Stimulated activated CD4-positive, alpha-beta T cell treated with anti-CD3 and anti-CD28 coated beads, Interleukin-1b, Interleukin-23, amount 100 ng/mL, for 1 hour (primary cell): ENCODE measurements at places on chromosomes 11 and 22.

- no peak for DNase-seq
These were observed 40.6 kb upstream of the SLC37A2 start for GRCh38 chr11:125022551-125022950.

DNA sequence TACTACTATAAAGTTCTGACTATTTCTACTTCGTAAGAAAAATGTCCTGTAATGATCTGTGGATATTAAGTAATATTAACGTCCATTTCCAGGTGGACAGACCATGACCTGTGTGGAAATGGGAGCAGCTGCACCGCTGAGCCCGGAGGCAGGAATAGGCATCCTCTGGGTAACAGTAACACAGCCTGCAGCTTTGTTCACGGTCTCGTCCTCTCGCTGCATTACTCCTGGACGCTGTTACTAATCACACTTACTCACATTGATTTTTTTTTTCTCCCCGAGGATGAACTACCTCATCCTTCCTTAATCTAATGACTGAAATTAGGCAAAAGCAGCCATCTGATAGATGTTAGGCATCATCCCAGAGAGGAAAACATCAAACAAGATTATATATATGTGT lies 345.7 kb upstream of the NARS2 start:
- DNase-seq, result no peak

DNA sequence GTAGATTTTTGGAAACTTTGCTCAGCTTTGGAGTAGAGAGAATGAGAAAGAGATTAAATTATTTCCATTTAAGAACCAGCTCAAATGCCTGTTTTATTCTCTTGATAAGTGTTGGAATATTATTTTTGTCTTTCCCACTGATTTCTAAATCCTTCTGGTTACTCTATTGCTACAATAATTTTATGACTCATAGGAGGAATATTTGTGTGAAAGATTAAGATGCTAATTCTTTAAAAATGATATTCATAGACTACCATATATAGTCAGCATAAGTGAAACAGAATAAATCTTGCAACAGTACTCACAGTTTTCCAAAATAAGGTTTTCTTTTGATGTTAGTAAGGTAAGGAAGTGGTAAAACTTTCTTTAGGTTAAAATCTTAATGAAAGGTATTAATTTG lies 60.9 kb downstream of the YAP1 start:
- no peak for DNase-seq

DNA sequence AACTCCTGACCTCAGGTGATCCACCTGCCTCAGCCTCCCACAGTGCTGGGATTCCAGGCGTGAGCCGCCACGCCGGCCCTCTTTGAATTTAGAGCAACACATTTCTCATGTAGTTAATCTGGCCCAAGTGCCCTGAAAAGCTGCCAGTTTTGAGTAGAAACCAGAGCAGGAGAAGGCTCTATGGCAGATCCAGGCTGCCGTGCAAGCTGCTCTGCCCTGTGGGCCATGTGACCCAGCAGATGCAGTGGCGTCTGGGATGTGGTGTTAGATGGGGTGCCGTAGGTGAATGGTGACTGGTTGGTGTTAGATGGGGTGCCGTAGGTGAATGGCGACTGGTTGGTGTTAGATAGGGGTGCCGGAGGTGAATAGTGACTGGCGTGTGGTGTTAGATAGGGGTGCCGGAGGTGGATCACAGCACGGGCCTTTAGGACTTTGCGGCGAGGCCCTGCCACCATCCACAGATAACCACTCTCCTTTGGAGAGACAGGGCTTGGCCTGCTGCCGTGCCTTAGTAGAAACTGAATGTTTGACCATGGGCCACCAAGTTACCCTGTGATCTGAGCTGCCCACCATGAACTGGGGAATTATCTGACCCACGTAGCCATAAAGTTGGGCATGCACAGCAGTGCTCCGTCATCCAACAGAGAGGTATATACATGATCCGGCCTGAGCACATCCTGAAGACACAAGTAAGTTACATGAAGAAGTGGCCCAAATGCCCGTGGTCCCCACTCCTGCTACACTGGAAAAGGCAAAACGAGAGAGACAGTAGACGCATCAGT lies 32.7 kb downstream of the ASCL2 start:
- no peak for DNase-seq

DNA sequence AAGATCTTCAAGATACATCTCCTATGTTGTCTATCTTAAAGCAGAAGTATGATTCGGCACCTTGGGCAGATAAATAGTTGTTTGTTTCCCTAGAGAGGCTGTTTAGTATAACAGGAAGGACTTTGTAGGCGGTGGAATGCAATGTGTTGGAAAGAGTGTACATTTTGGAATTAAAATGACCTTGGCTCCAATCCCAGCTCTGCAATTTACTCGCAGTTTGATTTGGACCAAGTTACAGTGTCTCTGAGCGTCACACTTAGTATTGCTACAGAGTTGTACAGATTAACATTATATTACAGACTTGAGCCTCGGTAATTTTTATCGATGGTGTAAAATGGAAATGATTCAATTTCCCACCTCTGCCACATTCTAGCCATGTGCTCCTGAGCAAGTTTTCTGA lies 265.3 kb downstream of the OPCML start:
- no peak for DNase-seq

GRCh38 chr11:91265946-91266345 lies 958.7 kb upstream of the FAT3 start:
- DNase-seq, result no peak

DNA sequence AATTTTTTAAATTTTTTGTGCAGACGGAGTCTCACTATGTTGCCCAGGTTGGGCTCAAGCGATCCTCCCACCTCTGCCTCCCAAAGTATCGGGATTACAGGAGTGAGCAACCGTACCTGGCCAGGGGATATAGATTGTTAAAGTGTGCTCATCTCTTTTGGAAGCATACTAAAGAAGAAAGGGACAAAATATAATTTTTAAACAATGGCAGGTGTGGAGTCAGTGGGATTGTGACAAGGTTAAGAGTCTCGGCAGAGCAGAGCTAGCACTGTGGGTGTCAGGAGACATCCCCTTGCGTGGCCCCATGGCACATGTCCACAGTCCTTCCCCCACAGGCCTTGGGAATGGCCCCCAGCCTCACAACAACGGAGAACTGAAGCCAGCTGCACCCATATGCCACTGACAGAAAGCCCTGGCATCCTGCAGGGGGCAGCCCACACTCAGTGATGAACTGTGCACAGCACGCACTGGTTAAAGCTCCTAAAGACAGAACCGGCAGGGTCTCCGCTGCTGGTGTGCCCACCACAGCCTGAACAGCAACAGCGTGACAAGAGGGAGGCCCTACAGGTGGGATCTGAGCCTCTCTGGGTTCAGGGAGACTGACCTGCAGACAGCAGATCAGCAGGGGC lies 29.9 kb downstream of the SERPIND1 start:
- DNase-seq, result no peak

GRCh38 chr11:19455731-19456130 lies 215.0 kb upstream of the E2F8 start:
- DNase-seq, result no peak

- DNase-seq, result no peak
These were observed 5.5 kb downstream of the PHLDA2 start for GRCh38 chr11:2923446-2924375.

DNA sequence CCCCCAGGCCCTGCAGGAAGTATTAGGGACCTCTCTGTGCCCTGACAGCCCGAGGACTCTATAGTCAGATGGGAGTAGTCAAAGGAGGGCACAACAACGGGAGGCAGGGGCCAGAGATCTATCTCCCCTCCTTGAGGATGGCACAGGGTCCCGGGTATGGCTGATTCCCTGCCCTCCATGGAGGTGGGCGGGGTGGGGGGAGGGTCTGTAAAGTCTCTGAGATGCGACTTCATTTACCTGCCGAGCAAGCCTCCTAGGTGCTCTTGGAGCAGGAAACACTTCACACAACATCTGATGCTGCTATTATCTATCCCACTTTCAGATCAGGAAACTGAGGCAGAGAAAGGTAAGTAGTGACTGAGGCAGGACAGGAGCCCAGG lies 769 bp upstream of the CDC42EP1 start:
- DNase-seq, result no peak

GRCh38 chr11:57349491-57350274 lies 11.5 kb downstream of the P2RX3 start:
- peak; percentile 46 for DNase-seq

GRCh38 chr22:48821727-48822126 lies 1005.9 kb downstream of the BRD1 start:
- no peak for DNase-seq

GRCh38 chr11:57885298-57886050 lies 123.9 kb downstream of the CTNND1 start:
- DNase-seq, result no peak

DNA sequence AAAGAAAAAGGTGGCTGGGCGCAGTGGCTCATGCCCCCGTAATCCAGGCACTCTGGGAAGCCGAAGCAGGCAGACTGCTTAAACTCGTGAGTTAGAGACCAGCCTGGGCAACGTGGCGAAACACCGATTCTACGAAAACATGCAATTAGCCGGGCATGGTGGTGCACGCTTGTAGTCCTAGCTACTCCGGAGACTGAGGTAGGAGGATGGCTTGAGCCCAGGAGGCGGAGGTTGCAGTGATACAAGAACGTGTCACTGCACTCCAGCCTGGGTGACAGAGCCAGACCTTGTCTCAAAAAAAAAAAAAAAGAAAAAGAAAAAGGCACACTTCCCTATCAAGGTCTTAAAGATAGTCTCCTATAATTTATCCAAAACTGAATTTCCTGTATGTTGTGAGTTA lies 39.4 kb downstream of the DGCR2 start:
- DNase-seq, result no peak

GRCh38 chr11:130358398-130358797 lies 43.7 kb upstream of the ZBTB44 start:
- no peak for DNase-seq

- no peak for DNase-seq
These were observed 393.6 kb downstream of the KCNA4 start for GRCh38 chr11:29623144-29623722.

GRCh38 chr11:115291325-115291724 lies 212.9 kb downstream of the CADM1 start:
- DNase-seq, result no peak

GRCh38 chr11:29538339-29539036 lies 478.3 kb downstream of the KCNA4 start:
- no peak for DNase-seq

GRCh38 chr11:8013833-8014232 lies 26.7 kb downstream of the EIF3F start:
- DNase-seq, result no peak

DNA sequence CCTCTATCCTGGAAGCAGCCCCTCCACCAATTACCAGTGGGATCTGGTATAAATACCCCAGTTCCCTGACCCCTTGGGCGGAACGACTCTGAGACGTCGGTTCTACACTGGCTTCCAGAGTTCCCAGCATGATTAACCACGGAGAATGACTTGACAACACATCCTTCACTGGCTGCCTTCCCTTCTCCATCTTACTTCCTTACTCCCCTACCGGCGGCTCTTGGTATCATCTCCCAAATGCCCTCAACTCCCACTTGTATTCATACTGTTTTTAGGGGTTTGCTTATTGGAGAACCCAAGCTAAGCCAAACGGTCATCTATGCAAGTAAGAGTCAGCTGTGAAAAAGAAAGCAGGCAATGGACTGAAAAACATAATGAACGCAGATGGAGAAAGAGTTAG lies 56.1 kb downstream of the APOL3 start:
- no peak for DNase-seq

DNA sequence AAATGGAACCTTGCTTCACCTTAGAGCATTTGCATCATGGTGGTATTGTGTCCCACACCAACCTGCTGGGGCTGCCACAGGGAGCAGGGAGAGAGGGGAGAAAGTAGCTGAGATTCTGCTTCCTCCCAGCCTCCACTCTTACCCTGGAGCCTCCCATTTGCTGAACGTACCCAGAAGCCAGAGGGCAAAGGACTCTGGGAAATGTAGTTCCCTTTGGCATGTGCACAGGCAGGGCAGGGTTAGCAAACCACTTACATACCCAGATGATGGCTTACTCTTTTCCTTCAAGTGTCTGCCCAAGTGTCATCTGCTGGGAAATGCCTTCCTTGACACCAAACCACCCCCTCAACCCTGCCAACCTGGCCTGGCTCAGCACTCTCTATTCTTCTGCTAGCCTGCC lies 16.9 kb downstream of the SMIM38 start:
- DNase-seq, result no peak

DNA sequence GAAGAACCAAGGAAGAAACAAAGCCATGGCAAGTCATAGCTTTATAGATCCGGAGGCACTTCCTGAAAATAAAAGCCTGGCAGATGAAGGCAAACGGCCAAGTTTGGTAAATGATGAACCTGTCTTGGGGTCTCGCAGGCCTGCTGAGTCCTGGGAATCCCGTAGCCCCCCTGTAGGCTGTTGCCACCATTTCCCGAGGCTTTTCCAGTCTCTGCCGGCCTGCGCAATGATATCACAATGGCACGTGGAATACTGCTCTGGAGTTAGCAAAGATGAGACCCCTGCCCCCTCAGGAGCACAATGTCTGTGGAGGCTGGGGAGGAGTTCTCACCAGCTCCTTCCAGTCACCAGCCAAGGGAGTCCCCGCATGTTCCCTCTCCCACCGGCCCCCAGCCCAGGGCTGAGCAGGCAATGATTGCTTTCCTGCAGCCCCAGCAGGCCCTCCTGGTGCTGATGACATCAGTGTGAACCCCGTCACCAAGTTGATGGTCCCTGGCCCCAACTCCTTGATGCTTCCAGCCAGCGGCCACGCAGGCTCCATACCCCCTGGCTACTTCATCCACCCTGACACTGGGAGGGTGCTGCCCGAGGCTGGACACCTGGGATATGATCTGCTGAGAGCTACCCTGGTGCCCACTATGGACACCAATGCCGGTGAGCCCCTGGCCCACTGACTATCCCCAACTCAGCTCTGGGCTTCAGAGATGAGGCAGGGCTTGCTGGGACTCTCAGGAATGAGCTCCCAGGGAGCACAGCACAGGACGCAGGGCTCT lies 55.9 kb downstream of the BTG4 start:
- DNase-seq, result no peak

GRCh38 chr11:115941481-115941993 lies 437.3 kb upstream of the CADM1 start:
- no peak for DNase-seq

- DNase-seq, result no peak
These were observed 17.3 kb upstream of the OSBPL5 start for GRCh38 chr11:3182462-3182852.

- DNase-seq, result no peak
These were observed 32.5 kb downstream of the LGR4 start for GRCh38 chr11:27440090-27440489.

- DNase-seq, result no peak
These were observed 5.5 kb upstream of the CXCR5 start for GRCh38 chr11:118878163-118878563.

DNA sequence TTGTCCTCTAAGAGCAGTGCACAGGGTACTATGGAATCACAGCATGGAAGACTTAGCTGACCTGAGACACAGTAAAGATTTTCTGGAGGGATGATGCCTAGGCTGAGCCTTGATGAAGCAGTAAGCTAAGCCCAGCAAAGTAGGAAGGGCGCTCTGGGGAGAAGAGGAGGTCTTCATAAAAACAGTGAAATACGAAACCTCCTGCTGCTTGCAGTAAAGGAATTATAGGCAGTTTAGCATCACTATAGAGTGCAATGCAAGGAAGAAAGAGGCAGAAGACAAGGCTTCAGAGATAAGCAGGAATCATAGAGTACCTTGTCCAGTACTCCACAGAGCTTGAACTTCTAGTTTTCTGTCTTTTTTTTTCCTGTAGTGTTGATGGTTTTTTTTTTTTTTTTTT lies 555.7 kb upstream of the CADM1 start:
- no peak for DNase-seq
